Brain microvascular endothelial cell (primary cell): ENCODE measurements at places on chromosomes 7 and 10.
A peak's percentile ranks its signal among the peaks of the same experiment; 100 is the strongest.

DNA sequence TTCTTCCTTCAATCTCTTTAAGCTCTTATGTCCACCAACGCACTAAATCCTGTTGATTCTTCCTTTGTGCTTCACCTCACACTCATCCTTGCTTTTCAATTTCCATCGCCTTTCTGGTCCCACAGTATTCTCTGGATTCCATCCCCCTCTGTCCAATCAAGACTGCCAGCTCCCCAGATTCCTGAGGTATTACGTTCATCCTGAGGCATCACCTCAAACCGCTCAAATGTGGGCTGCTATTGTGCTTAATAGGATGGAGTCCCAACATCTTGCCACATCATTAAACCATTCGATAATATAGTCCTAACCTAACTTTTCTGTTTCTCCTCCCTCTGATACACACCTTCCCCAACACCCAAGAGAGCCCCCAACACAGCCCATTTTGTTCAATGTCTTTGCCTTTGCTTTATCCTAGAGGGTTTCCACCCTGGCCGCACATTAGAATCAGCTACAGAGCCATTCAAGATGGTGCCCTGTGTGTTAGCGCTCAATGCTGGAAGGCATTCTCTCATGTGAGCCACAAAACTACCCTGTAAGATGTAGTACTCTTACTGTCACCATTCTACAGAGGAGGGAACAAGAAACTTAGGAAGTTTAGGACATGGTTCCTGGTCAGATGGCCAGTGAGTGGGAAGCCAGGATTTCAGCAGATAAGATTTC is 79.5 kb upstream of the LEP start:
- DNase-seq: no peak

- DNase-seq: peak; percentile 37
Observed at GRCh38 chr7:2115760-2116447, 116.8 kb downstream of the MAD1L1 start.

DNA sequence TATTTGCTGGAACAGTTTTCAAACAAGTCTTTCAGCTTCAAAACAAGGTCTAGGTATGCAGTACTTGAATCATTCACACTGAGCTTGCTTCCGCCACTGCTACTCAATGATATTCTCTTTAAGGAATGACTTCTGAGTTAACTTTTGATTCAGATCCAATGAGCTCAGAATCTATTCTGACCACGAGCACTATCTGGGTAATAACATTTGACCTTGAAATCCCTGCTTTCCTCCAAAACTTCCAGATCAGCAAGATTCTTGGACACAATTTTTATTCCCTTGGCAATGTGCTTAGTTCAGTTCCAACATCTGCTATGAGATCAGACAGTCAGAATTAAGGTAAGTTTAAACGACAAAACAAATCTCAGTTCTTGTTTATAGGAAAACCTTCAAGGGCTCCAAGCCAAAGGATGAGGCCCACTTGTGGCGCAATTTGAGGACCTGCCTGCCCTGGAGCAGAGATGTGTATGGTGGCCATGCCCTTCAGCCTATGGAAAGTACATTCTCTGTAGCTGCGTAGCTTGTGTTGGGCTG is 87.2 kb downstream of the RNF216 start:
- DNase-seq: peak; percentile 75

- DNase-seq: no peak
Observed at GRCh38 chr10:125158601-125159485, 1.5 kb downstream of the CTBP2 start.

DNA sequence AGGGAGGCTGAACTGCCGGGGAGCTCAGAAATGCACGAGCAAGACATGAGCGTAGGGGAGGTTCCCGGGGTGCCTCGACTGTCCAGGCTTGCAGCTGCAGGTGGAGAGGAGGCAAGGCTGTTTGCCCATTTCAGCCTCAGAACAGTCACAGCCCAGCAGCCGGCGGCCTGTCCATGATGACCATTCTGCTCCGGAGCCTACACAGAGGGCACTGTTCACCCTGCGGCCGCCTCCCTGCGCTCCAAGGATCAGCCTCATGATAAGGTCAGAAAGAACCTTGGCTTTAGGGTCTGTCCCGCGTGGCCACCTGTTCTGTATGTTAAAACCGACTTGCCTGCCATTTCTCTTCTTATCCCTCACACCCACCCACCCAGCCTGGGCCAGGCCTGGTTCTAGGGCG is 21.9 kb upstream of the CFAP46 start:
- DNase-seq: no peak

DNA sequence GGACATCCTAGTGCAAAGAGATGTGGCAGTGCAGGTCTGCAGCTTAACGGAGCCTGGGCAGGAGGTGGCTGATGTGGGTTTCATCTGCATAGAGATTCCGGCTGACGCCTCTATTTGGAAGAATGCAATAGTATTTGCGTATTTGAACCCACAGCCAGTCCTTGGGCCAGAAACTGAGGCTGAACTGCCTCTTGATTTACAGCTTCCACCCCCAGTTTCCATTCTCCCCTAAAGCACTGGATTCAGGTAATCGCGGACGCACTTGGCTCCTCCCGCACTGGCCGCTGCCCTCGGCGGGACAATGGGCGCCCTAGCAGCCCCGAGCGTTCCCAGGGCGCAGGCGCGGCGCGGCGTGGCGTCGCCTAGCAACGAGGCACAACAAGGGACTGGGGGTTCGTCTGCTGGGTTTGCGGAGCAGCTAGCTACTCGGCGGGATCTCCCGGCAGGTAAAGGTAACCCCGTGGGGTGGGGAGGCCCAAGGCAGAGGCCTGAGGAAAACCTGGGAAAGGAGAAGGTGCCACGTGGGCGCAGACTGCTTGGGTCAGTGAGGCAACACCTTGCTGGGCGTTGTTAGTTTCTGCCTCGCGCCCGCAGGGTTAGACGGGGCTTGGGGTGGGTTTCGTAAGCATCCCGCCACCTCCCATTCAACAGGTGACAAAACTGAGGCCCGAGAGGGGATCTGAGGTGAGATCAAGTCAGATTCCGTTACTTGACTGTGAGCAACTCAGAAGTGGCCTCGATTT is at the start of gene ARMC3:
Gene ARMC3 (plus strand): TSS at position 393 of the 743 bp plus-strand sequence. CDS start 3,944 bp downstream, outside the sequence.
- DNase-seq: peak; percentile 36

DNA sequence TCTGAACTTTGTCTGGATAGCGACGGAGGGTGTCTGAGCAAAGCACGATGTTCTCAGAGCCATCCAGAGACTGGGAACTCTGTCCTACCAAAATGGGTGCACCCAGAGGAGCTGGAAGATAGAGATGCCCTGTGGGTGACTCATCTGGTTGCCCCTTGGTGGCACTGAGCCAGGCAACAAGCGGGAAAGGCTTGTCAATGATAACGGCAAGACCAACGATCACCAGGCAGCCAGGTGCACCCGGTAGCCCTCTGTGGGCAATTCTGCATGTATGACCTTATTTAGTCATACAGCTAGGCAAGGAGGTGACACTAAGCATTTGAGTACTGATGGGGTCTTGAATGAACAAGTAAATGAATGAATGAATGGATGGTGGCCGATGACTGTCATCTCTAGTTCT is 2.8 kb upstream of the ELN start:
- DNase-seq: no peak

GRCh38 chr10:76675951-76676587 is 961.5 kb downstream of the KCNMA1 start:
- no peak for DNase-seq

DNA sequence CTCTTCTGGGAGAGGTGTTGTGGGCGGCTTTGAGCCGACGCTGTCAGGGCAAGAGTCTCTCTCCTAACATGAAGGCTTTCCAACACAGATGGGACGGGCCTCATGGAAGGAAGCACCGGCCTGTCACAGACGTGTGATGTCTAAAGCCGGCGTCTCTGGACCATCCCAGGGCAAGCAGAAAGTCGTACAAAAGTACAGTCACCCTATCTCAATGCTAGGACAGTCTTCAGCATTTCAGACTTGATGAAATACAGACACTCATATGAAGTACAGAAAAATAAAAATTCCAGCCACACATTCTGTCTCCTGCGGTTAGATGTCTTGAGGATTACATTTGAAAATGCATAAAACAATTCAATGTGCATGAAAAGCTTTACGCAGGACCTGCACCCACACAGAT is 30.6 kb downstream of the CYP2W1 start:
- no peak for DNase-seq

DNA sequence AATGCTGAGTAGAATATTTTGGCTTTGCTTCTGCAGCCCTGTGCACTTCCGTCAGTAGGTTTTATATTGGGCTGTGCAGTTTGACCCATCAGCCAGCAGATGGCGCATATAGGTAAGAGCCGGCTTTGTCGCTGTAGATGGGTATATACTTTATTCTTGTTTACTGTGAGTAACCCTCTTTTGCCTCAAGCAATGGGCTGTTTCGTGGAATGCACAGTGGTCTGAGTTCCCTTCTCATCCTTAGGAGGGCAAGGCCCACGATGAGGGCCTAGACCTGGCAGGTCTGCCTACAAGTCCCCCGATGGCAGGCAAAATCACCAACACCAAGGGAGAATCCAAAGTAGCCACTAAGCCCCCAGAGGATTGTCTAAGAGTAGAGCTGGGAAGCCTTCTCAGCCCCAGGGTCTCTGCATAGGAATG is 1002.9 kb upstream of the KCND2 start:
- peak; percentile 67 for DNase-seq

DNA sequence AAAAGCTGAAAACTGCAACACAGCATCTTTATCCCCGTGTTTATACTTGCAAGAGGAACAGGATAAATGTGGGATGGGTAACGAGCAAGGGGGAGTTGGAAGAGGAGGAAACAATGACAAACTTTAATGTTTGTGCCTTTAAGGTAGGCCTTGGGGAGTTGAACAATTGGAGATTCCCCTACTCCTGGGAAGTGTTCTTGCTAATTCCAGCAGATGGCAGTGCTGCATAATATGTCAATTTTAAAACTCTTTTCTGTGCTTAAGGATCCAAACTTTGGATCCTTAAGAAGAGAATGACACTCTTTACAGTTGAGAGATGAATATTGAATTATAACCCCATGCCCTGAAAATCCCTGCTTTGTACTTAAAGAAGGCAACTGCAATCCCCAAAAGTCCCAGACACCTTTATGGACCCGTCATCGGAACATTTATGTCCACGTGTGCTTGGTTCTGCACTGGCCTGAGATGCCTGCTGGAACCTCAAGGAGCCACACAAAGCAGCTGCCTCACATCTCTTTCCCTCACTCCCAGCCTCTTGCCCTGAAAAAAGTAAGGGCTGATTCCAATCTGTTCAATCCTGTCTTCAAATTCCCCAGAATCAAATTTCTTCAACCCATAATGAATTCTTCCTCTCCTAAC is 12.0 kb downstream of the IFIT5 start:
- DNase-seq: peak; percentile 51

- peak; percentile 33 for DNase-seq
Observed at GRCh38 chr10:4671451-4672145, 154.4 kb upstream of the AKR1E2 start.

DNA sequence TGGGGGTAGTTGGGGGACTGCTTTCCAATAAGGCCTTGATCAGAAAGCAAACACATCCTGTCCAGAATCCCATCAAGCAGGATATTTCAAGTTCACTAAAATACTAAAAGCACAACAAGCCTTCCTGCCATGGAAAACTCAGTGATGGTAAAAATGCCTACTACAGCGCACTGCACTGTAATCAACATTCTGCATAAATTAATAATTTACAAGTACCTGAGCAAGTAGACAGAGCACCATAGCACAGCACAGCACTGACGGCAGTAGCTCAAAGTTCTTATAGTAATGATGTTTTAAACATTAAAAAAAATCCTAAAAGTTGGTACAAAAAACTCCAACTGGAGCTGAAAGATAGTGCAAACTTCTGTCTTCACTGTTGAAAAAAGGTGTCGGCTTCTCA is 120.5 kb downstream of the FANK1 start:
- DNase-seq: no peak

DNA sequence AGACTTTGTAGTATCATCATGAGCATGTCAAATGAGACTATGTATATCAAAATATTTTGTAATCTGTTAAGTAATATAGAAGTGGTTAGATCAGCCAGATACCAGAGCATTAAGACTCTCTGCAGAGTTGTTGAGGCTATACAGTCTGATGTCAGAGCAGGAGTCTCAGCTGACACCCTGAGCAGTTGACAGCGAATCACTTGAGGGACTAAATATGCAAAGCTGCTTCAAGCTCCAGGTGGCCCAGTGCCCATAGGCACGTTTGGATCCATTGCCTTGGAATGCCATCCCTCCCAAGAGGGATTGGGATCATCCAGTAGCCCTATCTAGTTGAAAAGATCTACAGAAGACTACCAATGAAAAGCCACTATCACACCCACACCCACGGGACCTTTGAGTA is 210.2 kb downstream of the TAX1BP1 start:
- no peak for DNase-seq

- DNase-seq: no peak
Observed at GRCh38 chr7:156056534-156056933, 244.3 kb upstream of the SHH start.

GRCh38 chr10:44325596-44326307 is 59.1 kb downstream of the CXCL12 start:
- no peak for DNase-seq

GRCh38 chr10:89278034-89278535 is 23.8 kb upstream of the IFIT2 start:
- DNase-seq: peak; percentile 96

GRCh38 chr10:16116404-16117304 is 256.3 kb upstream of the MINDY3 start:
- DNase-seq: peak; percentile 4

DNA sequence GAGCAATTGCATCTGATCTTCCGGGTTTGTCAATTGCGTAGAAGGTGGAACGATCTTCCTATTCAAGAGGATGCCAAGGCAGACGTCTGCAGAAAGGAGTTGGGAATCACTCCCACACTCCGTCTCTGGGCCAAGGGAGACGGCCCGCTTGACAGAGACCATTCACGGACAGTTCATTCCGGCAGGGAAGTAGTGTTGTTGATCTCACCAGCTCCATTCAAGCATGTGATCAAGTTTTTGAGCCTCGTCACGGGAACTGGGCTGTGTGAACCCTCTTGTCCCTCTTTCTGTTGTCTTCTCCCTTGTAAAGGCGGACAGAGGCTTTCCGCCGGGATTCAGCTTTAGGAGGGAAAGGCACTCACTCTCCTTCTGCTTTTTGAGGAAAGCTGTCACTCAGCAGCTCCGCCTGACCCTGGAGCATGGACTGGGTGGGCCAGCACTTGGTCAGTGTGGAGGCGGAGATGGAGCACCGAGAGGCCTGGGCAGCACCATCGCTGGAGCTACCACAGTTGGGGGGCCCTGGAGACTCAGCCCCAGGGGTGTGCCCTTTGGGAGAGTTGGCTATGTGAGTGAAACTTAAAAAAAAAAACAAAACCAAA is 44.9 kb downstream of the SPDYE5 start:
- DNase-seq: no peak

DNA sequence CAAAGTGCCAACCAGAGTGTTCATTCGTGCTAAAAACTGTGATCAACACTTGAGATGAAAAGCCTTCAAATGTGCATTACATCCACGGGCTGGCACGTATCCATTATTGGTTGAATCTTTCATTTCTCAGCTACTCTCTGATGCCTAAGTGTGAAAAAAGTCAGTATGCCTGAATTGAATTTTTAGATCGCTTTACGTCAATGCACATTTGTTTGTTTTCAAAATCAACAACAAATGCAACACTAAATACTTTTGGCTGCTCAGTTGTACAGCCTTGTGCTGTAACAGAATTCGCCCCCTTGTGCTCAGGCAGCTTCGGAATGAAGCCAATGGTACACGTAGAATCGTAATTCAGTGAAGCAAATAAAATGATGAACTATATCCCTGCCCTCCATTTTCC is 446.5 kb upstream of the NRP1 start:
- no peak for DNase-seq
